ENCODE measurements at places on chromosomes 16 and 17.
A peak's percentile ranks its signal among the peaks of the same experiment; 100 is the strongest.

DNA sequence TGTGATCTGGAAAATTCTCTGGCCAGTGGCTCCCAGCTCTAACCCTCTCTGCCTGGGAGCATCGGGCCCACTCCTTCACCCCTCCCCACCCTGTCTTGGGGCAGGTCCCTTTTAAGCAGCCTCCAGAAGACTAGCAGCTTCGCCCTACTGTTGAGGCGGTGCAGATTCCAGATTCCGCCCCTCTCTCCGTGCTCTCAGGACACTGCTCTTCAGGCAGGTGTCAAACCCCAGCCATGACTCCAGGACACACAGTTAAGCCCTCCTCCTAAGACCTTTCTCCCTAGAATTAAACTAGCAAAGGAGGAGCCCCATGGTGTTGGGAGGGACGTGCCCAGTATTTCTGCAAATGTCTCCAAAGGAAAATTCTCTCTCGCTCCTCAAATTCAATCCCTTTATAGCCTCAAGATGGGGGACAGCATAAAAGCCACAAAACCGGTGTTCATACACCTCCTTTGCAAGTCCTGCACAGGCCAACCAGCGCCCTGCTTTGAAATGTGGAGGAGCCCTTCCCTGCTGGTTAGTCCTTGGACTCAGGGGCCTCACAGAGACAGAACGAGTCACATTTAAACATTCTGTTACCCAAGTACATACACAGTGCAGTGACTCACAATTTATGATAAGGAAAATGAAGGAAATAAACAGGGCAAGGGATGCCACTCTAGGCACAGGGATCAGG is 7.2 kb downstream of the LPO start:
- DNase-seq = no peak

- peak; percentile 40 for DNase-seq
These were observed 658 bp downstream of the TNFRSF12A start for GRCh38 chr16:3020604-3021448.

- no peak for DNase-seq
These were observed 1.3 kb downstream of the HOXB9 start for GRCh38 chr17:48624544-48625494.

GRCh38 chr16:81946206-81946605 is 65.1 kb downstream of the SDR42E1 start:
- DNase-seq = no peak

DNA sequence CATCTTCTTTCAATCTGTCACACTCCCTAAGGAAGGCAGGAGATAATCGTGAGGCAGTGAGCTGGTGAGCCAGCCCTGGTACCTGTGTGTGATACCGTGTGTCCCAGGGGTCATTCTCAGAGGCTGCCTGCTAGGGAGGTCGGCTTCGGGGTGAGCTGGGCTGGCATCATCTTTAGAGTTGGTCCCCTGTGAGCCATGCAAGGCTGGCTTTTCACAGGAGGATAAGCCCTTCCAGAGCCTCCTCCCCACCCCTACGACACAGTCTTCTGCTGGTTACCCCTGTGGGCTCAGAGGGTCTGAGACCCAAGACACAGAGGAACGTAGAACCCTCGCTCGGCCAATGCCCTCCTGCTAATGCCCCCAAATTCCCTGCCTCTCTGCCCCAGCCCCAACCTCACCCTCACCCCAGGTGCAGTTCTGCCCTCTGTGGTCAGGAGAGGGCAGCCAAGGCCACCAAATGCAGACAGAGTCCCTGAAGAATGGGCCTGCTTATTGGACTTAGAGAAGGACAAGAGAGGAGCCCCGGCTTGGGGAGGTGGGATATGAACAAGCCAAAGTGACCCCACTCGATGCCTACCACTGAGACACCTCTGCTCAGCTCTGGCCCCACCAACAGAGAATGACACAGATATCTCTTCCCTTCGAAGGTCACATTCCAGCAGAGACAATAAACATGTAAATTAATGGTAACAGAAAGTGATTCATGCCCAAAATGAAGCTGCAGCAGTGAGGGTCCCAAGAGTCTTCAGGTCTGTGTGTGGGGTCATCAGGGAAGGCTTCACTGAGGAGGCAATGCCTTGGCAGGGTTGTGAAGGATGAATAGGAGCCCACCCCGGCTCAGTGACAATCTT is 80.8 kb upstream of the CCL1 start:
- no peak for DNase-seq
